ENCODE measurements at places on chromosomes 7 and 10.

DNA sequence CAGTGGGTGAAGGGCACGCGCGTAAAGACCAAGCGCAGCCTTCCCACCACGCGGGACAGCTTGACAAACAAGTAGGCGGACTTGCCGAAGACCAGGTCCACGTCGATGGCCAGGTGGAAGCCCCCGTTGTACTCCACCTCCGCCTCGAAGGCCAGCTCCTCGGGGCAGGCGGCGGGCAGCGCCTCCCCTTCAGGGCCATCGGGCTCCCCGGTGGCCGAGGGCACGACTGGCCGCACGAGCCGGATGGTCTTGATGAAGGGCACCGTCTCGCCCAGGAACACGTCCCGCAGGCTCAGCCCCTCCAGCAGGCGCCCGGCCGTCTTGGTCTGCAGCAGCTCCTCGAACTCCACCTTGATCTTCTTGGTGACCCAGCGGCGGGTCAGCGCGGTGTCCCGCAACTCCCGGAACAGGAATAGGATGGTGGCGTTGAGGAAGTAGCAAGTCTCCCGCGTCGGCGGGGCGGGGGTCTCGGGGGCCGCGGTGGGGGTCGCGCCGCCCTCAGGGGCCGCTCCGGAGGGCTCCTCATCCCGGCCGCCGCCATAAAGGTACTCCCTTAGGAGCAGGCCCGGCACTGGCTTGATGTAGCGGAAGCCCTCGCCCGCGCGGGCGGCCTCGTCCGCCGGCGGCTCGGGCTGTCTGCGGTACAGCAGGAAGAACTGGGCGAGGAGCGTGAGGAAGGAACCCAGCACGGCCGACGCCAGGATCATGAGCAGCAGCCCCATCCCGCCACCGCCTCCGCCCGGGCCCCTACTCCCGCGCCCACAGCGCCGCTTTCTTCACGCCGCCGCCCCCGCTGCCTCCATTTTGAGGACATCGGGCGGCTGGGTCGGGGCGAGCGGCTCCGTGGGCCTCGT lies 507 bp downstream of the PDZD8 start:
- DNase-seq, result peak; percentile 52

GRCh38 chr10:128739930-128740329 lies 613.7 kb upstream of the MKI67 start:
- no peak for DNase-seq

DNA sequence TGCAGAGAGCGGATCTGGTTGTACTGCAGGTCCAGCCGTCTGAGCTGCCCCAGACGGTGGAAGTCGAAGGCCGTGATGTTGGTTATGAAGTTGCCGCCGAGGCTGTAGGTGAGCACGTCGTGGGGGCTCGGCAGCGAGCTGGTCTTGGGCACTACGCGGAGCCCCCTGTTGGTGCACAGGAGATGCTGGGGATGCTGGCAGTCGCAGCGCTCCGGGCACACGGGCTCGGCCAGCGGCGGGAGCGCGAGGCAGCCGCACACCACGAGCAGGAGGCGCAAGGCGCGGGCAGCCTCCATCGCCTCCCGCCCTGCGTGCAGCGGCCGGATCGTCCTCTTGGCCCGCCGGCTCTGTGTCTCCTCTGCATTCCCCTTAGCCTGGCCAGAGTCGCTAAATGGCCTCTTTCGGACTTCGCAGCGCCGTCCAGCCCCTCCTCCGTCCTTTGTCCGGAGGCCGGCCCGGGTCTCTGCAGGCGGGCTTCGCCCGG lies 337 bp downstream of the TRIL start:
- DNase-seq, result no peak

DNA sequence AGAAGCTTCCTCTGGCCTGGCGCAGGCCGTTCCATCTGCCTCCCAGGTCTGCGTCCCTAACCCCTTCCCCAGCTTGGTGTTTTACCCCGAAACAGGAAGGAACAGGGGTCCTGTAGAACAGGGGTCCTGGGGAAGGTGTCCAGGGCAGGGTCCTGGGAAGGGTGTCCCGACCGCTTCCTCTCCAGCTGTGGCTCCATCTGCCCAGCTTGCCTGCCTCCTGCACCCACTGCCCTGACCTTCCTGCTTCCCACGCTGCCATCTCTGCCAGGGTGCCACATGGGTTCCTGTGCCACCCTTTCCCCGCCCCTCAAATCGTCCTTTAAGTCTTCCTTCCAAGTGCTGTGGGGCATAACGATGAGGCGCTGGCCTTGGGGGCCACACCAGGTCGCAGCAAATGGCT lies 32.4 kb downstream of the WDR86 start:
- DNase-seq, result no peak

- no peak for DNase-seq
These were observed 124.4 kb downstream of the ST7 start for GRCh38 chr7:117077658-117078057.

- DNase-seq, result no peak
These were observed 644.6 kb downstream of the AUTS2 start for GRCh38 chr7:70242826-70243225.

- peak; percentile 80 for DNase-seq
These were observed 6.6 kb upstream of the TMEM184A start for GRCh38 chr7:1562597-1563051.

DNA sequence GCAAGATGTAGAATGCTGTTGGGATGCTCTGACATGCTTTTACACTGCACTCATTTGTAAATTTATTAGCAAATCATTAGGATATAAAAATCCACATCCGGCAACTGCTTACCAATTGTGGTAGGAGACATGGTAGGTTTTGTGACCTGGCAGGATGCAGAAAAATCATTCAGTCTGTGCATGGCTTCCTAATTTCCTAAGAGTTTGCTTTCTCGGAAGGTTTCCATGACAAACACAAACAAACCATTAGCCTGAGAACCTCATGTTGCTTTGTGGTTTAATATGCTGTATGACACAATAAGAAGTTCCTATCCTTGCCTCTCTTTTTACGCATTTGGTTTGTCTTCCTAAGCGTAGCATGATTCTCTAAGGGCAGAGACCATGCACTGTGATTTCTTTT lies 14.7 kb upstream of the LMBR1 start:
- DNase-seq, result peak; percentile 82

GRCh38 chr10:100315615-100316014 lies 14.4 kb downstream of the PKD2L1 start:
- no peak for DNase-seq

DNA sequence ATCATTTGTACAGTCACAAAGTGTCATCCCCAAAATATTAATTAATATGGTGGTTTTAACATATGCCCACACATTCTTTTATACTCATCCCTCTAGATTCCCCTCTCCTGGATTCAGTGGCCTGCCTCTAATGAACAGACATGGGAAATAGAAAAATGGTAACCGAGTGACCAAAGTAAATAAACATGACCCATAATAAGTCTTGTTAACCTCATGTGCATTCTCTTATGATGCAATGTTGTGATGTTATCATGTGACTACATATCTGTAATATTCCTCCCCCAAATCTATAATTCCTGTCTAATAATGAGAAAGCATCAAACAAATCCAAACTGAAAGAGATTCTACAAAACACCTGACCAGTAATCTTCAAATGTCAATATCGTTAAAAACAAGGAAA lies 164.5 kb upstream of the PRSS1 start:
- DNase-seq, result peak; percentile 46

GRCh38 chr10:122441961-122442360 lies 12.5 kb upstream of the ARMS2 start:
- peak; percentile 59 for DNase-seq

DNA sequence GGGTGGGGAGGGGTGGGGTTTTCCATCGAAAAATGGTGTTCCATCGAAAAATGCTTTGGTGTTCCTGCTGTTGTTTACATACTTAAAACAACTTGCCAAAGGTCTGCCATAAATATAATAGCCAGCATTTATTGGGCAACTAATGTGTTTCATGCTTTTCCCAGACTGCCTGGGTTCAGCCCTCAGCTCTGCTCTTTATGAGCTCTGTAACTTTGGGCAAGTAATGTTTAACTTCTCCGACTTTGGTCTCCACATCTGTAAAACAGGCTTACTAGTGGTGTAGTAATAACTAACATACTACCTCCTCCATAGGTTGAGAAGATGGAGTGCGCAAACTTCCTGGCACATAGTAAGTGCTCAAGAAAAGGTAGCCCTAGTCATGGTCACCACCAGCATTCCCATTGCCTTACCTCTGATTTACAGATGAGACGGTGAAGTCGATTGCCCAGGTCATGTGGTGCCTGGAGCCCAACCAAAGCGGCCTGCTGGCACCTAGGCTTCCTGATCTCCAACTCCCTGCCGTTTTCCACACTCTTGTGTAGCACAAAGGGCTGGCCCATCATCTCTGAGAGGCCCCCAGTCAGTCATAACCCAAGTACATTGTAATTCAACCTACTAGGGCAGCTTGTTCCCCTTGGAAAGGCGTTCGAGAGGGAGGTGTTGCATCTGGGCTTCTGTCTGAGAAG lies 8.9 kb downstream of the ZMIZ1 start:
- peak; percentile 73 for DNase-seq

- no peak for DNase-seq
These were observed 19.1 kb downstream of the TSPAN14 start for GRCh38 chr10:80473096-80473657.

DNA sequence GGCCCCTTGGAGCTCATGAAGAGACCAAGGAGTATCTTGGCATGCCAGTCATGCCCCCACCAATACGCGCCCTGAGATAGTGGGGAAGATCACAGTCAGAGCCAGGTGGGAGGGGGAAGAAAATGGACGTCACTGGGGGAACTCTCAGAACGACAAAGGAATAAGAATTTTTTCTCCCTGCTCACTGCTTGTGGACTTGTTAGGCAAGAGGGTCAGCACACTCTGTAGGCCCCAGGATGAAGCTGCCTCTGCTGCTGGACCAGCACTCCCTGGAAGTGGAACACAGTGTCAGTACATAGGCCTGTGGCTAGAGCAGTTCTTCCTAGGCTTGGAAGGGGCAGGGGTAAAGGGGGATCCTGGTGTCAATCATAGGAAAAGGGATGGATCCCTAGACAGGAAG lies 46.5 kb downstream of the DRGX start:
- no peak for DNase-seq

GRCh38 chr7:142384493-142384922 lies 126.7 kb upstream of the PRSS58 start:
- DNase-seq, result peak; percentile 86

DNA sequence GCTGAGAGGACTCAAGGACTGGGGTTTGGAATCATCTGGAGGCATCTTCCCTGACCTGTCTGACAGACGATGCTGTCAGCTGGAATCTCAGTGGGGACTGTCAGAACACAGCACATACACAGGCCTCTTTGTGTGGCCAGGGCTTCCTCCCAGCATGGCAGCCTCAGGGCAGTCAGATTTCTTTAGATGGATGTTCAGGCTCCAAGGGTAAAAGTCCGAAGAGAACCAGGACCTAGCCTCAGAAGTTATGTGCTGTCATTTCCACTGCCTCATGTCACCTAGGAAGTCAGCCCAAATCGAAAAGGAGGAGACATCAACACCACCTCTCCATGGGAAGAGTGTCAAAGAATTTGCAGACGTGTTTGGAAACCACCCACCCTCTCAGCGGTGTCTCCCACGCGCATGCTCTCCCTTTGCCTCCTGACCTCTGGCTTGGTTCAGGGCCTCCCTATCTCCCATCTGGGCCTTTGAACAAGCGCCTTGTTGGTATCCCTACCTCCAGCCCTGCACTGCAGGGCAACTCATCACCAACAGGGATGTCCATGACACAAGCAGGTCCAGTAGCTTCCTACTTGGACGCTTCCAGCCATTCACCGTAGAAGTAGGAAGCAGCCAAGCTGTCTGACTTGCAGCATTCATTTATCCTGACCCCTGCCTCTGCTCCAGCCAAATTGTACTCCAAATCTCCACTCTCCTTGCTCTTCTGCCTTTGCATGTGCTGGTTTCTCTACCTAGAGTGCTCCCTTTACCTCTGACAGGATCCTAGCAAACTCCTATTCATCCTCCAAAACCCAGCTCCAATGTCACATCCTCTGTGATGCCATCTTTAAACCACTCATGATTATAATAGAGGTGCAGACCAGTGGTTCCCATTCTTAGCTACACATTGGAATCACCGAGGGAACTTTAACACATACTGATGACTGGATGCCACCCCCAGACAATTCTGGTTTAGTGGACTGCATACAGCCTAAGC lies 121.6 kb downstream of the OAT start:
- DNase-seq, result no peak

GRCh38 chr7:37916673-37917660 lies at the start of gene SFRP4:
SFRP4 (minus strand) TSS chr7:37916817; CDS start chr7:37916537, 280 bp downstream.
- peak; percentile 46 for DNase-seq

GRCh38 chr10:18109341-18109870 lies 30.8 kb upstream of the CACNB2 start:
- DNase-seq, result no peak

DNA sequence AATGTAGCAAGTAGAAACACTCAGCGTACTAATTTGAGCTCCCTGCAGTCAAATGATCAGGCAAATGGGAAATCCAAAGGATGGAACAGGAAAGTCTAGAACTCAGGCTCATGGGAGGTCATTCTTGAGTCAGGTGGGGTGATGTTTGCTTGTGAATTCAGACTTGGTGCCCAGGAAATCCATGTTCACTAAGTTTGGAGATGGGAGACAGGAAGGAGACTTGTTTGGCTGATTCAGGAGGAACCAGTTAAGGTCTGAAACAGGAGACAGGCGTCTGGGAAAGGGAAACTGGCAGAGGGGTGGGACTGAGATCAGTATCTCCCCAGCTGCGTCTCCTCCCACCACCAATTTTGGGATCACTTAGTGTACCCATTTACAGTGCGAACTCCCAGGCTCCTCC lies 38.4 kb upstream of the ZNF438 start:
- peak; percentile 19 for DNase-seq

GRCh38 chr10:1157615-1157933 lies 101.4 kb downstream of the WDR37 start:
- DNase-seq, result no peak

DNA sequence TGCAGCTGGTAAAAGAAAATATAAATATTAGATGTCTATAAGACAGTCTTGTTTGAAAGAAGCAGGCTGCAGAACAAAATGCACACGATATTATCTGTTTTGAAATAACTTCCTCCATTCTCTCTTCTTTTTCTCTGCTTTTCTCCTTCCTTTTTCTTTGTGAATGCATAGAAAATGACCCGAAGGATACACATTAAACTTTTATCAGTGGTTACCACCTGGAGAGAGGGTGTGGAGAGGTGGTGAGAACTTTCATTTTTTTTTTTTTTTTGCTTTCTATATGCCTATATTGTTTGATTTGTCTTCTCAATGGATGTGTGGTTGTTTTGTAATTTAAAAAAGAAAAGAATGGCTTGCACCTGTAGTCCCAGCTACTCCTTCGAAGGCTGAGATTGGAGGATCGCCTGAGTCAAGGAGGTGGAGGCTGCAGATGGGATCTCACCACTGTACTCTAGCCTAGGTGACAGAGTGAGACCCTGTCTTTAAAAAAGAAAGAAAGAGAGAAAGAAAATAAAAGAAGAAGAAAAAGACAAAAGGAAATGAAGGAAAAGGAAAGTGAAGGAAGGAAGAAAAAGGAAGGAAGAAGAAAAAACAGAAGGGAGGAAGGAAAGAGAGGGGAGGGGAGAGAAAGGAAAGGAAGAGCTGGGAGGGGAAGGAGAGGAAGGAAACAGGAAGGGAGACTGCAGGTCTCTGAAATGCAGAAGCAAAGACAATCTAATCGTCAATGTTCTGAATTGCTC lies 64.4 kb downstream of the SAMD9 start:
- DNase-seq, result no peak

- DNase-seq, result no peak
These were observed 25.8 kb upstream of the PIP4K2A start for GRCh38 chr10:22740180-22740579.

- no peak for DNase-seq
These were observed 1412.4 kb upstream of the CELF2 start for GRCh38 chr10:9605231-9605630.
